ENCODE measurements at places on chromosomes 4 and X.

- no peak for DNase-seq
Measured at GRCh38 chr4:52094376-52095145, 43.5 kb downstream of the SPATA18 start.

DNA sequence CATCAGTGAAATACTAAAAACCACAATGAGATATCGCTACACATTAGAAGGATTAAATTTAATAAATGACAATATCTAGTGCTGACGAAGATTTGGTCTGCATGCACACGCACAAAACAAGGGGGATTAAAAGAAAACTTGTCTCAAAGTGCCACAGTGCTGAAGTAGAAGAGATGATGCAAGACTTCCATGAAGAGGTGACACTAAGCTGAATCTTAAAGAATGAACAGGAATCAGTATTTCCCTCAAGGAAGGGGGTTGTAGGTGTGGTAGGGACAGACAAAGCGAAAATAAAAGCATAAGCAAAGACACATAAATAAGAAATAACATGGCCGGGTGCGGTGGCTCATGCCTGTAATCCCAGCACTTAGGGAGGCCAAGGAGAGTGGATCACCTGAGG lies 33.5 kb downstream of the CNOT6L start:
- DNase-seq, result no peak

GRCh38 chr4:120156120-120156718 lies 89.6 kb upstream of the MAD2L1 start:
- DNase-seq, result no peak

- DNase-seq, result no peak
Measured at GRCh38 chr4:76407440-76408119, 13.4 kb downstream of the CCDC158 start.

DNA sequence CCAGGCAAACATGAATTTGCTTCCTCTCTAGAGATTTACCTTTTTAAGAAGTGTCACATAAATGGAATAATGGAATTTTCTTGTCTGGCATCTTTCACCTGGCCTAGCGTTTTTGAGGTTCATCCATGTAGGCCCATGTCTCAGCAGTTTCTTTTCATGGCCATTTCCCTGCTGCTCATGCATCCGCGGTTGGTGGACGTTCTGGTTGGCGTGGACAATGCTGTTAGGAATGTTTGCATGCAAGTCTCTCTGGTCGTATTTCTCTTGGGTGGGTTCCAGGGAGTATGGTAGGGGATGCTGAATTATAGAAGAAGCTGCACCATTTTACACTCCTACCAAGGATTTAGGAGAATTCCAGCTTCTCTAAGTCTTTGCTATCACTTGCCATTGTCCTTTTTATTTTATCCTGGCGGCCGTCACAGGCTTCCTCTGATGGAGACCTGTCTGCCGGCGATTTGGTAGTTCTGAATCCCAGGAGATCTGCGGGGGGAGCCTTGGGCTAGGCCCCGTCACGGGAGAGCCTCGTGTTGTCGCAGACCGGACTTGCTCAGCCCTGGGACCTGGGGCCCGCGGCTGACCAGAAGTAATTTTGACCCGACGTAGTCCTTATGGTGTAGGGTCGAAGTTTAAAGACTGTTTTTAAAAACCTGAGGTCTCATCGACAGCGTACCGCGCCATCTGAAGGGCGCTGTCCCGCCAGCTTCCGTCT lies 56.9 kb upstream of the TADA2B start:
- DNase-seq, result no peak

DNA sequence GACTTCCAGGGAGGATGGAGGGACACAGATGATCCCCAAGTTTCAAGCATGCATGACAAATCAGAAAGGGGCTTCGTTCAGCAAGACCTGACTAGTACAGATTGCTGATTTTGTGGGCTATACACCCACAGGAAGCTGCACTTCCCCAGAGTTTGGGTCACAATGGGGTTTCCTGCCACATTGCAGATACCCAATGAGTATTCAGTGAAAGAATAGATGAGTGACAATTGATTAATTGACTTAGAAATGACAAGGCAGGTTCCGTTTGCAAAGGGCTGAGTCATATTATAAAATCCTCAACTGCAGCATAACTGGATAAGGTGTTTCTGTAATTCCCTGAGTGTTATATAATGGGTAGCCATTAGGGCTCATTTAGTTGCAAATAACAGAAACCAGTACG lies 146.6 kb upstream of the TBL1X start:
- DNase-seq, result no peak

Measured in activated CD8-positive, alpha-beta memory T cell treated with anti-CD3 and anti-CD28 coated beads for 1 hour (primary cell).